ENCODE measurements at places on chromosomes 16 and 17. TPM values are rescaled to one million over a fixed set of nuclear protein-coding genes. Genes with fewer than 3 reads are reported as not detected.

GRCh38 chr17:70173681-70174080 lies 4.3 kb downstream of the KCNJ2 start:
- no peak overlapping the region for H3K27ac ChIP-seq
- H3K4me3 ChIP-seq = no peak overlapping the region
- no peaks in the 10 kb centered on the region for H3K36me3 ChIP-seq
- DNase-seq = no peak

- H3K4me3 ChIP-seq = no peak overlapping the region
- peaks cover 52% of the 10 kb centered on the region for H3K4me1 ChIP-seq
- no peaks in the 10 kb centered on the region for H3K36me3 ChIP-seq
- H3K27me3 ChIP-seq = no peaks in the 10 kb centered on the region
- peak overlapping the region; percentile 54 for H3K27ac ChIP-seq
Observed at GRCh38 chr17:40072040-40072734, 9.4 kb downstream of the THRA start.

DNA sequence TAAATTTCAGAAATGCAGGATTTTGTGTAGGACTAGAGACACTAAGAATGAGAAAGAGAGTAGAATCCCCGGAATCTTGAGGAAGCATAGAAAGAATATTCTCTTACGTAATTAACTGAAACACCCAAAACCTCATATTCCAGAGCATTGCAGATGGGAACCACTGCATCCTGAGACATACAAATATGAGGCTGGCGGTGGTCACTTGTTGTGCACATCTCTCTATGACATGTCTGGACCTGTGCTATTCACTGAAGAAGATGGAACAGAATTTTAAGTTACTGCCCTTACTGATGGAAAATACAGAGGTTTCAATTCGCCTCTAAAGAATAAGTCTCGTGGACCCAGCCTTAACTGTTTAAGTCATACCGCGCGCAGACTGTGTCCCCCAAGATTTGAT lies 806 bp downstream of the RAD51C start:
- H3K4me3 ChIP-seq = peak overlapping the region; percentile 60
- no peaks in the 10 kb centered on the region for H3K36me3 ChIP-seq
- no peak for DNase-seq
- peaks cover 6% of the 10 kb centered on the region for H3K4me1 ChIP-seq
- no peaks in the 10 kb centered on the region for H3K27me3 ChIP-seq

DNA sequence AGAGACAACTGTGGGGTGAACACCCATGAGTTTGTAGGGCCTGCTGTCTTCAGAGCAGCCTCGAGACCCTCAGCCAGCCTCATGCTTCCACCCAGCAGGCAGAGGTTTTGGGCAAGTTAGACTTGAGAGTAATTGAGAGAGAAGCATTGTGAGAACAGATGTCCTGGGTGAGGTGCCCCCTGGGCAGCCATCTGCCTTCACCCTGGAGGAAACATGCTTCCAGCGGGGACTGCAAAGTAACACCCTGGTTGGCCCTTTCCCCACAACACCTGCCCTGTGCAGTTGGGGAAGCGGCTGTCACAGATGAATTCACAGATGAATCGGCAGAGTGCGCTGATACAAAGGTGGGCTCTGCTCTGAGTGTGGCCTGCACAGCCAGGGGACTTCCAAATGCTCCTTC lies 23.4 kb downstream of the ATPAF2 start:
- H3K4me1 ChIP-seq = no peaks in the 10 kb centered on the region
- H3K27me3 ChIP-seq = no peaks in the 10 kb centered on the region
- no peaks in the 10 kb centered on the region for H3K36me3 ChIP-seq

DNA sequence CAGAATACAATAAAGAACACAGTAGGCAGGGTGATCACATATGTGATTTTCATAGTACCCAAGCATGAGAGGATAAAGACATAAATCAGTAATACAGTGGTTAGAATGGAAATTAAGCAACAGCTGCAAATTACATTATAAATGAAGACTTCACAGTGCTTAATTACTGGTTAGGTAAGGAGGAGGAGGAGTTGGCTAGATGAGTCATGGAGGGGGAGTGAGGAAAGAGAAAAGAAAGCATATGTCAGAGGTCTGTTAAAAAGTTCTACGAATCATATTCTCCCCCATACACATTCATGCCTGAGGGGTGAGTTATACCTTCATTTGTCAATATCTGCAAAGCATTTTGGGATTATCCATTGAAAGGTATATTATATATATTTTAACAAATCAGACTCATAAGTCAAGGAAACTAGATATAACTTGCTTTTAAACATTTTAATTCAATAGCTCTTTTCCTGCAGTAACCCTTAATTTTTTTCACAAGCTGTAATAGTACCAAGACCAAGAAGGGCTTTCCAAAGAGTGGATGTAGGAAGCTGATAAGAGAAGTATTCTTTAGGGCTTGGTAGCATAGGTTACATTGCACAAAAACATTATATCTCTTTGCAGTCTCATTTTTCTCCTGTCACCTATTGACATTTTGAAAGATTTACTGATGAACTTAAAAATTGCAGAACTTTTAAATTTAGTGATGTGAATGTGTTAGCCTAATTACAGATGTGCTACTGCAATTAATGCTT lies 99.3 kb downstream of the STXBP4 start:
- H3K27ac ChIP-seq = no peak overlapping the region
- H3K4me1 ChIP-seq = peaks cover 55% of the 10 kb centered on the region

- DNase-seq = no peak
- H3K27me3 ChIP-seq = no peaks in the 10 kb centered on the region
- no peaks in the 10 kb centered on the region for H3K36me3 ChIP-seq
- no peaks in the 10 kb centered on the region for H3K4me1 ChIP-seq
- no peak overlapping the region for H3K4me3 ChIP-seq
Observed at GRCh38 chr16:73116576-73116975, 68.6 kb upstream of the ZFHX3 start.

- H3K4me3 ChIP-seq = no peak overlapping the region
- H3K4me1 ChIP-seq = peaks cover 7% of the 10 kb centered on the region
- DNase-seq = no peak
- no peaks in the 10 kb centered on the region for H3K36me3 ChIP-seq
- no peaks in the 10 kb centered on the region for H3K27me3 ChIP-seq
- H3K27ac ChIP-seq = no peak overlapping the region
Observed at GRCh38 chr17:27289856-27290255, 4.1 kb upstream of the WSB1 start.

DNA sequence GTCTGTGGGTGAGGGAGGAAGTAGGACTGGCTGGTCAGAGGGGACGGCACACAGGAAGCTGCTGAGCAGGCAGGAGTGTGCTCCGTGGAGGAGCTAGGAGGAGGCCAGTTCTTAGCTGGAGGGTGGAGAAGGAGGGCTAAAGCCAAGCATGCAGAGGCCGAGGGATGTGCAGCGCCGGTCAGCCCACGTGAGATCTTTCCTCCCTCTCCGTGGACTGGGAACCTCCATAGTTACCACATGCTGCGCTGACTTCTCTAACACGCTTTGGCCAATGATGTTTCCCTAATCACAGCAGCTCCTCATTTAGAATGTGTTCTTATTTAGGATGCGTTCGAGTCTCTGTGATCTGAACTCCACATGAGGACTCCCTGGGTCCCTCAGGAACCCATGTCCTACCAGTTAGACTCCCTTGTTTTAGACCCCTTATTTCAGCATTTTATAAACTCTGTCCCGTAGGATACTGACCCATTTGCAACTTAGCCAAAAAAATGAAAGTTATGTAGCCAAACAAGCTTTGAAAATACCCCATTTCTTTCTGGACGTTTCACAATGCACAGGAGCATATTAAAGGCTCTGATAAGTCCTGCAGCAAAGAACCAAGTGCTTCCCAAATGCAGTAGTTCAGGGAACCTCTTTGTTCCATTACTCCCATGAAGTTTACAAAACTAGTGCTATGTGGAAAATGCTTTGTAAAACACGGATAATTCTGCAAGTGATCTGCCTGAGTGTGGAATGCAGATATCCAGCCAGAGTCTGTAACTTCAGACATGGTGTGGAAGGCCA lies 51.4 kb downstream of the IRF8 start:
- DNase-seq = no peak
- H3K27me3 ChIP-seq = peaks cover 33% of the 10 kb centered on the region
- H3K4me3 ChIP-seq = no peak overlapping the region
- H3K27ac ChIP-seq = no peak overlapping the region
- no peaks in the 10 kb centered on the region for H3K36me3 ChIP-seq

Gene CFAP97D1
- total RNA-seq = not detected

Gene NBR1
- 19.5 TPM for total RNA-seq

Gene ABCA9
- 2.1 TPM for total RNA-seq

Gene AGRP
- total RNA-seq = not detected

Gene SEPTIN1
- 0.86 TPM for total RNA-seq

Gene BCL6B
- total RNA-seq = 0.58 TPM

Data from A673 (cell line).